ENCODE measurements at places on chromosomes 7 and 10.
A peak's percentile ranks its signal among the peaks of the same experiment; 100 is the strongest.

- DNase-seq, result no peak
Measured at GRCh38 chr10:80461208-80462183, 7.4 kb downstream of the TSPAN14 start.

DNA sequence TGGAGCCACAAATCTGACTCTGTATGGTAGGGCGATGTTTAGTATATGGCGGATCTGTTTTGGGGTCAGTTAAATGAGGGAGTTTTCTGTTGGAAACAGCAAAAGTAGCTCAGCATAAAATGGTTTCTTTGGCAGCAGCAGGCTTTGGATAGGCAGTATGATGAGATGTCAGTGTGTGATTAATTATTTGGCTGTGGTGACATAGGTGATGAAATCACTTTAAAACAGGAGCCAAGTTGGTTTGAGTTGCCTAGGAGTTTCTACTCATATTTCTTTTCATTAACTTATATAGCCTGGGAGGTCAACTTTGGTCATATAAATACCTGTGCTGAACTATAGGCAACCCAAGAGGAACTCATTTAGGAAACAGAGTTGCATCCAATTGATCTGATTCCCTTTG lies 291.2 kb downstream of the LRMDA start:
- DNase-seq, result no peak

GRCh38 chr7:88492153-88492552 lies 185.5 kb upstream of the STEAP4 start:
- peak; percentile 62 for DNase-seq

DNA sequence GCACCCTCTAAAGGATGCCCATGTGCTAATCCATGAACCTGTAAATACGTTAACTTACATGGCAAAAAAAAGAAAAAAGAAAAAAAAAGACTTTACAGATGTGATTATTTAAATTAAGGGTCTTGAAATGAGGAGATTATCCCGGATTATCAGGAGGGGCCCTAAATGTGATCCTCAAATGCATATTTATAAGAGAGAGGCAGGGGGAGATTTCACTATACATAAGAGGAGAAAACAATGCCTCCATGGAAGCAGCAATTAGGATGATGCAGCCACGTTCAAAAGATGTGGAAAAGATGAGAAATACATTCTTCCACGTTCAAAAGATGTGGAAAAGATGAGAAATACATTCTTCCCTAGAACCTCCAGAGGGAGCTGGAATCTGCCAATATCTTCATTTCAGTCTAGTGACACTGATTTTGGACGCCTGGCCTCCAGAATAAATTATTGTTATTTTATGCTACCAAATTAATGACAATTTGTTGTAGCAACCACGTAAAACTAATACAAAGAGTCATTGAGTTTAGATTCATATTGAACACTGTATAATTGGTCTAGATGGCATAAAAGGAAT lies 328.4 kb upstream of the GNAI1 start:
- no peak for DNase-seq

DNA sequence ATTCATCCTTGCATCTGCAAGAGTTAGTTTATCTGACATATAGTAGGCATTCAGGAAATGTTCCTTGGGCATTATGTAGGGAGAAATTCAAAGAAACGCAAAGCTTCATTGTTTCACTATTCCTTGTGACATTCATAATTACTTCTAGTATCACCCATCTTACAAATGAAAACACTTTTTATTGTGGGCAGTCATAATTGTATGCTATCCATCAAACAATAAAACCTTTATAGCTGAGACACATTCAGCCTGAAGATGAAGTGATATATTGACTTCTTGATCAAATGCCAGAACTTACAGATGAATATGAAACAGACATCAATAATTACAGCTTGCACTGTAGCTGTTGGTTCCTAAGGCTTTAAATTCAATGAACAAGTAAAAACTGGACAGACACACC lies 36.4 kb downstream of the FAM204A start:
- DNase-seq, result no peak

DNA sequence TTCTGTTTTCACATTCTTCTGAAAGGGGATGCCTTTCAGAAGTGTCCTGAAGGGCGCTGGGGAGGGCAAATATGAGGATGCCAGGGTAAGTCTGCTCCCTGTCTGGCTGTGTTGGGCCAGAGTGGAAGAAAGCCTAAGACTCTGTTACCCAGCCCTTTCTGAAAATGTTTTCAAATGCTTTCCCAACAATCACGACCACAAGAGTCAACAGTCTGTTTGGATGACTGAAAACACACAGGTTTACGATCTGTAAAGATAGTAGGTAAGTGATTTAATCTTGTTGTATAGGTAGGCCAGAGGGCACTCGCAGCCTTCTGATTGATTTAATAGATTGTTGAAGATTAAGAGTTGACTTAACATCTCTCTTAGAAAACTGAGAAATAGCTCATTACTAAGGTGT lies 13.2 kb downstream of the SGPL1 start:
- no peak for DNase-seq

Data from NCI-H774 (cell line).